ENCODE measurements at places on chromosomes 7 and 10. TPM values are rescaled to one million over a fixed set of nuclear protein-coding genes. Genes with fewer than 3 reads are reported as not detected.

The GNG11 gene
- 284 TPM for total RNA-seq

The CLRN3 gene
- not detected for total RNA-seq

The CEP55 gene
- total RNA-seq, result 18.9 TPM

The ACSM6 gene
- total RNA-seq, result not detected

The PALD1 gene
- 130 TPM for total RNA-seq

The HPSE2 gene
- total RNA-seq, result not detected

The ZMIZ2 gene
- total RNA-seq, result 33.0 TPM

The AHCYL2 gene
- total RNA-seq, result 15.4 TPM

The SLC13A1 gene
- not detected for total RNA-seq

The BMPR1A gene
- total RNA-seq, result 0.65 TPM

The RPEL1 gene
- 0.33 TPM for total RNA-seq

The INMT gene
- not detected for total RNA-seq

The PDK4 gene
- 10.0 TPM for total RNA-seq

The BEND7 gene
- 10.1 TPM for total RNA-seq

The PTPN20 gene
- 0.19 TPM for total RNA-seq

The HYAL4 gene
- total RNA-seq, result 0.86 TPM

The FBXO24 gene
- total RNA-seq, result 0.19 TPM
